ENCODE measurements at places on chromosomes 2 and 18.
A peak's percentile ranks its signal among the peaks of the same experiment; 100 is the strongest.

GRCh38 chr2:17822445-17823117 lies 6.3 kb downstream of the MSGN1 start:
- no peak for DNase-seq

- DNase-seq = no peak
Measured at GRCh38 chr2:127092306-127092705, 14.6 kb downstream of the BIN1 start.

GRCh38 chr18:28729321-28729720 lies 552.4 kb upstream of the CDH2 start:
- no peak for DNase-seq

DNA sequence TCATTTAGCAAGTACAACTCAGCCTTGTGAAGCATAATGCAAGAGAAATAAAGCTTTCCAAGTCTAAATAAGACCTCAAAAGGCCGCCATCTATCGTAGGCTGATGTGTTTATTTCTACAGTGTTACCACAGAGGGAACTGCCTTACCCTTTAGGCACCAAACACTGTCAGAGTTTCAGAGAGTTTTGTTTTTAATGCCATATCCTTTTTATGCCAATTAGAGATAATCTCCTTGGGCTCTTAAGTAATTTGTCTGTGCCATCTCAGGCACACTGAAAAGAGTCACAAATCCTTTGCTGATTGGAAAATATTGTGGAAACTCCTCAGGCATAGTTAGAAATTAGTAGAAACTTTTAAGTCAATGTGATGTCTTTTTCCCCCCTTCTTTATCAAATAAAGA lies 797.1 kb downstream of the SLC4A3 start:
- no peak for DNase-seq

- DNase-seq = peak; percentile 58
Measured at GRCh38 chr2:165203689-165204559, at the start of gene SCN3A. SCN3A (minus strand) TSS chr2:165204050; CDS start chr2:165176394, 27,656 bp downstream.
